ENCODE measurements at places on chromosomes 2 and 18.
A peak's percentile ranks its signal among the peaks of the same experiment; 100 is the strongest.

DNA sequence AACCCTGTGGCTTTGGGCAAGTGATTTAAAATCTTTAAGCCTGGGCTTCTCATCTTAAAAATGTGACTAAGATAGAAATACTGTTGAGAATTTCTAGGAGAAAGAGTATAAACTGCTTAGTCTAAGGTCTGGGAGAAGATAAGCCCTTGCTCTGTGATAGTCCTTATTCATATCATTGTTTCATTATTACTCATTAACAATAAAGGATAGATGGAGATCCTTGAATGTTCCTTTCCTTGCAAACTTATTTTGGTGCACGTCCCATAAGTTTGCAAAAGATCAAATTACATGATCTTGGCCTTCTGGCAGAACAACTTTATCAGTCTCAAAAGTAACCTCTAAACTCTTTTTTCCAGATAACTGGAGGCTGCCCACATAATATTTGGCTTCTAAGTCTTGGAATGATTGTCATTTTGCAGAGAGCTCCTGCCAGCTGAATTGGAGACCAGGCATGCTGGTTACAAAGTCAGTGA is 138.3 kb downstream of the FAM124B start:
- DNase-seq: no peak

DNA sequence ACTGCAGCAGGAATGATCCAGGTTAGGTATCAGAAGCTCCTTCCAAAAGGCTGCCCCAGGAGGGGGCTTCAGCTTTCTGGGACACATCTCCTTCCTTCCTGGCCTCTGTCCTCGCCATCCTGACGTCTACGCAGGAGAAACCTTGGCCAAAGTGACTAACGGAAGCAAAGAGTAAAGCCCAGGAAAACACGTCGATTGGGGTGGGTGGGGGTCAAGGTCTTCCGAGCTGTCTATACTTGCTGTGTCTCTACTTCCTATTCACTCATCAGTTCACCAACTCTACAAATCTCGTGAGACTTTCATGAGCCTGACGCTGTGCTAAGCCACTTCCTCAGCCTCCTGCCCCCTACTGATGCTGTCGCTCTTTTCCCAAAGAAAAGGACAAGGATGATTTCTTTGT is 212.6 kb downstream of the TNS1 start:
- no peak for DNase-seq

GRCh38 chr2:101147971-101148370 is 3.2 kb downstream of the TBC1D8 start:
- no peak for DNase-seq

DNA sequence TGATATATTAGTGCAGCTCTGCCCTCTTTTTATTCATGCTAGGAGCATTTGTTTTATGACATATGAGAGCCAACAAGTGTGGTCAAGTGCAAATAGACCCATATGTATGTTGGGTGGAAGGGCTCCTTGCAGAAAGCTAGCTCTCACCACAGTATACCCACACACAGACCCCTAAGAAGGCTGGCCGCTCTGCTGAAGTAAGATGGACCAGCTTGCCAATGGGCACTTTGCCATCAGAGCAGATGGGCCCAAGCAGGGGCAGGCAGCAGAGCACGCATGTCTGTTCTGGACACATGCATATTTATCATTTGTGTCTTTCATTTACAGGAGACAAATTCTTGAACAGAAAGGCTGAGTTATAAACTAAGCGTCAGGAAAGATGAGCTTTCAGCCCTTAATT is 187.5 kb upstream of the DTNA start:
- no peak for DNase-seq

- DNase-seq: no peak
Observed at GRCh38 chr2:195586062-195586714, 70.8 kb upstream of the SLC39A10 start.

GRCh38 chr18:30489890-30490643 is 552.5 kb downstream of the DSC3 start:
- no peak for DNase-seq

DNA sequence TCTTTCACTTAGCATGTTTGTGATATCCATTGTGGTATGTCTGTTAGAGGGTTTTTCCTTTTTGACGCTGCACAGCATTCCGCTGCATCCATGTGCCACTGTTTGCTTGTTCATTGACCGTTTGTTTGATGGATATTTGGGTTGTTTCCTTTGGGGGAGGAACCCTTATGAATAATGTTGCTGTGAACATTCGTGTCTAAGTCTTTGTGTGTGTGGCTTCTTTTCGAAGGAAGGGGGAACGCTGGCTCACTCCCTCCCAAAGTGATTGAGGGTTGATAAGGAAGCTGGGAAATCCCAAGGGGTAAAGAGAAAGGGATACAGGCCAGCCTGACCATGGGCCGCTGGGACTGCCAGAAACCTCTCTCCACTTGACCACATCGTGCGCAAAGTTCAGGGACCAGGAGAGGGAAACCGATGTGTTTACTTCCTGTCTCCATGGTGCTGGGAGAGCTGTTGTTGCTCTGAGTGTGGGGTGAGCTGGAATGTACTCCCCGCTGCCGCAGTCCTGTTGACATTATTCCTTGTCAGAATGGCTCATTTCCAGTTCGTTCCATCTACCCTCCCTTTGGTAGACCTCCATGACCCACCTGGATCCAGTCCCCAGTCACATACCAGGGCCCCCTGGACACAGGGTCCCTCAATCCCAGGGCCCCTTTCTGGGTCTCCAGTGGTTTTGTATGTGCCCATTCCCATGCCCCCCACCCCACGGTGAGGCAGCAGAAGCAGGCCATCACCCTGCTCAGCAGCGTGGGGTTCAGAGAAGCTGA is 39.6 kb downstream of the HS1BP3 start:
- no peak for DNase-seq

DNA sequence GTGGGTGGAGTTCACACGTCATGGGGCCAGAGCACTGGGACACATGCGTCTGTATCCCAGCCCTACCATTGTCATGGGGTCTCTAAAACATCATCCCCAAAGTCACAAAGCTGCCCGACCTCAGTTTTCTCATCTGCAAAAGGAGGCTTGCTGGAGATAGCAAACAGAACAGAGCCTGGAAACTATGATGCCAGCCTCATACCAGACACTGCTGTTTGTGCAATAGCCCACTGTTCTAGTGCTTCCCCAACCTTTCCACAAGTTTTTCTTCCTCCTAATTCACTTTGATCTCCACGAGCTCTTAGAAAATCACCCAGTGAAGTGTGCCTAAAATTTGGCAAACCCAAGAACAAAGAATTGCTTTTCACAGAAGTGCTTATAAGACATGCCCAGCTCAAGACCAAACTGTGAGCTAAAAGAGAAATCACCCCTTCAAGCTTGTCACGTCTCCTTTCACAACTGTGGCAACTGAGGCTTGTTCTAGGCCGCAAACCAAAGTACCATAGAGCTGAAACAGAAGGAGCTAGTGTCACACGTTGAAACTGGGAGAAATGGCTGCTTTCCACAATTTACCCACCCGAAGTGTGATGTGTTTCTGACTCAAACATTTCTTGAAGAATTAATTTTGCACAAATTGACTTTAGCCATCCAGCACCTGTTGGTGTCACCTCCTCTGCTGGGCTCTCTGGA is 162.7 kb upstream of the ID2 start:
- no peak for DNase-seq

DNA sequence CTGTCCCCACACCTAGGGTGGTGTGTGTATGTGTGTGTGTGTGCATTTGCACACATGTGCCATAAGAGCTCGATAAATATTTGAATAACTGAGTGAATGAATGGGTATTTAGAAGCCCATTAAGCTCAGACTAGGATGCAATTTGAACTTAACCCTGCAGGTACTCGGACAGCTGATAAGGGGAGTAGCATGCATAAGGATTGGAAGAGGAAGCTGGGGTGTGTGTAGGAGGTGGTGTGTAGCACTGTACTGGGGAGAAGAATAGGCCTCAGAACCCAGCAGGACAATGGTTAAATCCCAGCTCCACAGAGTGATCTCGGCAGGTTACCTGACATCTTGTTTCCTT is 1.8 kb upstream of the KCNF1 start:
- no peak for DNase-seq

DNA sequence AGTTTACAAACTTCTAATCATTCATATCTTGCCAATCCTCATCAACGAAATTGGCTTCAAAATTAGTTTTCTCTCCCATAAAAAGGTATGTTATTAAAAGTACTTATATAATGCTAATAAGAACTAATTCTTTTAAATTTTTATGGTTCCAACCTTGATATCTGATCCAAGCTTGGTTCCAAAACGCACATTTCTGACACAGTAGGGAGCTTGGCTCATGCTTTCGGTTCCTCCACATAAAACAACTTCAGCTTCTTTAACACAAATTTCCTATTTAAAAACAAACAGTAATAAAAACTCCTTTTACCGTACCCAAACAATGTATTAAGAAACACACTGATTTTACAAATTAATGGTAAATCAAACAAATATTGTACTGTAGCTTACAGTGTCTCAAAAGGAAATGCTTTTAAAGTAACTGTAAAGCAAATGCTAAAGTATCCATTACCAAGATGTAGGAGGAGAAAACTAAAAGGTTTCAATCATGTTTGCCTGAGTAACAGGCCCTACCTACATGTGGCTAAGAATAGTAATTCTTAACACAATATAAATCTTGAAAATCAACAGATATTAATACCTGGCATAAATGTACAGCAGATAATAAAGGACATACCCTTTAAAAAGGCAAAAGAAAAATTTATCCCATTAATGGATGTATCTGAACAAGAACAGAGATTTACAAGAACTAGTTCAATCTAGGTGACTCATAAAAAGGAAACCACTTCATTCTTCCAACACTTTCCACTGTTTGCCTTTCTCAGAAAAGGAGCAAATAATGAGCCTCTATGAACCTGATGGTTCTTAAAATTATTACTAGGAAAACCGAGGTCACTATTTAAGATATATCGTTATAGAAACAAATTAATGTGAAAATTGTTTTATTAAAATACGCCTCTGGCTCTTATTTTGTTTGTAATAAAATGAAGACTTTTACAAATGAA is 17.5 kb downstream of the ACAA2 start:
- DNase-seq: peak; percentile 47

DNA sequence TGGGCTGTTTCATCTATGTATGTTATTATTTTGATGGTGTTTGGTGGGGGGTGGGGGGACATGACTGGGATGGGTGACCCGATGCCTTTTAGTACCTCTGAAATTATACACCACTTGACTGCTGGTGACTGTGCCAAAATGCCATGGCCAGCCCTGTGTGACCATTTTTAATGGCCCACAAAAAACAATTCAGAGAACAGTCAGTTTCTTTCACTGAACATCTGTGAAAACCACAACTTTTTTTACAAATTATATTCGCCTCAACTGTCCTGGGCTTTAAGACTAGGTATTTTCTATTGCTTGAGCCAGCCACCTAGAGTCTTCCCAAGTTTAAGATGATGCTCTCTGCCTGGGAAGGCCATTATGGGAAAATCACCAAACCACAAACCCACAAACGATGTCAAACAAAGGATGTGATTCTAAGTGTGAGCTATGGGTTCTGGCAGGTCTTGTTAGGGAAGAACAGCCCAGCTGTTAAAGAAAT is 33.9 kb downstream of the FN1 start:
- no peak for DNase-seq

DNA sequence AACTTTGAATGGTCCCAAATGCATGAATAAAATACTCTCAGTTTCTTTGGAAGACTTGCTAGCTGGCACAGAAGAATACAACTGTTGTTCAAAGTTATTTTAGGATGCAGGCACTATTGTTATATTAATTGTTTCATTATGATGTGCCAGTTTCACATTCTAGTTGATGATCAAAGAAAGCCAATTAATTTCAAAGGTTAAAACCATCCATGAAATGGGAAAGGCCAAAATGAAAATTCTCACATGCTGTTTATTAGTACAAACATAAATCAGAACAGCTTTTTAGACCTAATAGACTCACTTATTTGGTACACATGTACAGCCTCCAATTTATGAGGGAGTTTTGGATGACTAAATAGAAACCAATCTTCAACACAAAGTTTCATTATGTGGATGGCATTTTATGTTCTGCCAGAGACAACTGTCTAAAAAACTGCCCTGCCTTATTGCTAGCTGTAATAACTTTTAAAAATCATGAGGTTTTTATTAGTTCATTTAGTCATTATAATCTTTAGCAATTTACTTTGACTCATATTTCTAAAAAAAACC is 42.2 kb downstream of the RFTN2 start:
- DNase-seq: no peak
